ENCODE measurements at places on chromosomes 6 and 20.

DNA sequence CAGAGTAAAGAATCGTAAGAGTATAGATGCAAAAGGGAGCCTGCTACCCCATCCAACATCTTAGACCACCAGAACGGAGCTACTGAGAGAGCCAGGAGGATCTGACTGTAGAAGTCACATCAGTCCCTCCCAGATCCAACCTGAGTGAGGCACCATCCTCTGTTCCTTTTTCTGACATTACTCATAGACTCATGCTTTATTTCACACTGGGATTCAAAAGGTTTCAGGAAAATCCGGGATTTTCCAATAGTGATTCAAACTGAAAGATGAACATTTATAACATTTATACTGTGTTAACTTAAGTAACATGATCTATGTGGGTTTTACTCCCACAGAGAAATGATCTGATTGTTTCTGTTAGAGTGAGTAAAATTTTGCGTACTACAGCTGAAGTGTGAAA is 868.6 kb upstream of the GJE1 start:
- no peak for DNase-seq

DNA sequence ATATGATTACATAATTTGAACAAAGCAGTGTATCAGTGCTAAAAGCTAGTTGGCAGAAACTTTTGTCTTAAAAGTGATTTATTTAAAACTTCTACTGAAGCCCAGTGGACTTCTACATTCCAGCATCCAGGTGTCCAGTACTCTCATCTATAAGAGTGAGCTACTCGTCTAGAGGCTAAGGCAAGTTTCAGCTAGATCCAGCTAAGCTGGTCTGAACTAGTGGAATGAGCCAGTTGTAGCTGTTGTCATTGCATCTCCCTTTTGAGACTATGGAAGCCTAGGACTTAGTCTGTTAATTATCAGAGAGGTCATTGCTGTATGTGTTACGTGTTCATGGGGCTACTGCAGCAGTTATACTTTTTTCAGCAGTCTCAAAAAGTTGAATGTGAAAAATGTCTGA is 165.1 kb downstream of the ZFAND3 start:
- no peak for DNase-seq

DNA sequence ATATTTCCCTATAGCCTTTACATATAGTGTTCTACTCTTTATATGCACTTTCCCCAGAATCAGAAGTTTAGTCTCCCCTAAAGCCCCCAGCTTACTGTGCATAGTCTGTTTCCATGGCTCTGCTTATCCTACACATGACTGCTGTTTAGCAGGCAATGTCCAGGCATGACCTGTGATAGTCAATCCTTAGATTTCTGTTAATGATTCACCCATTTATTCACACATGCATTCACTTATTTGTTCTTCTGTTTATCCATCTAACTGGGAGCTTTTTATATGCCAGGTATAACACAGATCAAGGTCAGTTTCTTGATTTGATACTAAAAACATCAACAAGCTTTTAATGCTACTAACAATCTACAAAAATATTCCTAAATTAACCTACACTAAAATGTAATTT is 300.8 kb downstream of the PHF3 start:
- DNase-seq, result no peak

DNA sequence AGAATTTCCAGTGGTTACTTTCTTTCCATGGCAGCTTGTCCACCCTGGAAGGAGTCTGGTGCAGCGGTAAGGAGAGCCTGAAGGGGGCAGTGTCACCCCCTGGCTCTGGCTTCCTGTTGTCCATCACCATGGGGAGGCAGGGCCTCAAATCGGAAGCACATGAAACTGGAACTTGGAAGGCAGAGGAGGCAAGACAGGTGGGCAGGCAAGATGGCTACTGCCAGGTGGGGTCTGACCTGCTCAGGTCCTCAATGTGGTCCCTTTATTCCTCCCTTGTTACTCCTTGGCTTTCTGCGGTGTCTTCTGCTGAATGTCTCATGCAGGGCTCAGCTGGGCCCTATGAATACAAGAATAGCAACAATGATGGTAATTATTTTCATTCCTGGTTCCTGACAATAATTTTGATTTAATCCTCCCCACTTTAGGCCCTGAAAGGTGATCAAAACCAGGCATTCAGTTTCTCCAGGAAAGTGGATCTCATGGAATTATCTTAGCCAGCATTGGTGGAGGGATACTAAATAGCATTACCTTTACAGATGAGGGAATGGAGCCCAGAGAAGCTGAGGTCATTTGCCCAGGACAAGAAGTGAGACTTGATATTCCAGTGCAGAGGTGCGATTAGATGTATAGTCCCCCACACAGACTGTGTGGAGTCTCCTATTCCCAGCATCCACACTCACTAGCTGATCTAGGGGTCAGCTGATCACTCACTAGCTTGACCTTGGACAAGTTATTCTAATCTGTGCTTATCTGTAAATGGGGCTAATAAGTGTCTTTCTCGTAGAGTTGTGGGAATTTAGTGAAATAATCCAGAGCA is 17.6 kb upstream of the SNAI1 start:
- no peak for DNase-seq

- no peak for DNase-seq
These were observed 15.0 kb downstream of the PARD6B start for GRCh38 chr20:50746138-50746940.

DNA sequence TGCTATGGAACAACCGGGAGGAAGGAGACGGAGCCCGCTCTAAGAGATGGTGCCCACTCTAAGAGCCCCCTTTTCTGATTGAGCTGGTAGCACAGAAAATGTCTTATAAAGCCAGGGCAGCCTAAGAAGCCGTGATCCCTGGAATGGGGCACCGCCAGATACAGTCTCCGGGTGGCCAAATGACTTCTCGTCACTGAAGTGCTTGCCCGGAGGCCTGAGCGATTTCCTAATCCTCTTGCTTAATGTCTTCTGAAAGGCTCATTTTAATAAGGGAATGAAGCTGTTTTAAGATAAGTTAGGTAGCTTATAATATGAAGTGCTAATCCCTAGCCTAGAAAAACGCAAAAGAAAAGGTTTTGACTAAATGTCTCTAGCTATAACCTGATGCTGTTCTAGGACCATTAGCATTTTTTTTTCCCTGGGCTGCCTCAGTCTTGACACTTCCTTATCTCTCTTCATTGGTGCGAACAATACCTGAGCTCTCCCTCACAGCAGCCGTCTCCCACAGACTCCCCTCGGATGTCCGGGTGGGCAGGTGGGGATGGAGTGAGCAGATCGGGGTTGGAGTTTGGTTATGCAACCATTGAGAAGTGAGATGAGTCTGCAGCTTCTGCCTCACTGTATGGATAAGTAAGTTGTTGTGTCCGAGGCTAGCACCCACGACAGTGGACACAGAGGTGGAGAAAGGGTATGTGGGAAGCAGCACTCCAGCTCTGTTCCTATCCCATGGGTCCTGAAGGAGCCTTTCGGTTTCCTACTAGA is 559.4 kb upstream of the AGPAT4 start:
- no peak for DNase-seq

GRCh38 chr6:16109659-16110305 is 19.1 kb upstream of the MYLIP start:
- DNase-seq, result no peak

DNA sequence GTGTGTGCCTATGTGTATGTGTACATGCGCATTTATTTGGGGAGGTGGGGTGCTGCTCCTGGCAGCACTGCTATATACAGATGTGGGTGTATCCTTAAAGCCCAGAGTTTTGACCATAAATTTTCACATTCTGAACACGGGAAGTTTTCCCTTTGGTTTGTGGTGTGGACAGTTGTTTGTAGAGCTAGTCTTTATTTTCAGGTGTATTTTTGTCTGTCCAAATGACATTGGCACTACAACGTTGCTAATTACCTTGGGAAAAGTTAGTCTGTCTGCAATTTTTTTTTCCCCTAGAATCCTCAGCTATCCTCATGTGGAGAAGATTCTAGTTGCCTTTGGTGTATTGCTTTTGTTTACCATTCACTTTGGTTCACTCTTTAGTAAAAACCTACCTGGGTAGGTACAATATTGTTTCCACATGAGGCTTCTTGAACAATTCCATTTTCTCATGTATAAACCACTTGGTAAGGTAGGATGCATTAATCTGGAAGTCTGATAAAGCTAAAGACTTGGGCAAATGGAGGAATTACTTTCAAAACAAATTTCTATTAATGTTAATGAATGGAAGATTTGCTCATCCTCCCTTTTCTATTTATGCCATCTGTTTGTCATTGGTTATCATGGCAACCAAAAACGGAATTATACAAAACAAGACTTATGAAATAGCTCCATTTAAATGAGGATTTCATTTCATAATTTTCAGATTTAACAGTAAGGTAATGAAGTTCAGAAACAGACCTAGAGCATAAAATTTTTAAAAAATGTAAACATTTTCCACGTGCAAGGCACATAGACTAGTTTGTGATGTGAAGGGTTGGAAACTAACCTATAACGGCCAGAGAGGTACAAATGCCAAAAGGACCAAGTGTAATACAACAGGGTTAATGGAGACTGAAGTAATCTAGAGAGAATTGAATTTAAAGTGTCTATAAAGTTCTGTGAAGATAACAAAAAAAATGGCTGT is 3.9 kb downstream of the CCN2 start:
- no peak for DNase-seq

- no peak for DNase-seq
These were observed 1355.9 kb downstream of the GRIK2 start for GRCh38 chr6:102749210-102749971.

GRCh38 chr6:49155316-49155715 is 307.7 kb downstream of the MMUT start:
- DNase-seq, result no peak

DNA sequence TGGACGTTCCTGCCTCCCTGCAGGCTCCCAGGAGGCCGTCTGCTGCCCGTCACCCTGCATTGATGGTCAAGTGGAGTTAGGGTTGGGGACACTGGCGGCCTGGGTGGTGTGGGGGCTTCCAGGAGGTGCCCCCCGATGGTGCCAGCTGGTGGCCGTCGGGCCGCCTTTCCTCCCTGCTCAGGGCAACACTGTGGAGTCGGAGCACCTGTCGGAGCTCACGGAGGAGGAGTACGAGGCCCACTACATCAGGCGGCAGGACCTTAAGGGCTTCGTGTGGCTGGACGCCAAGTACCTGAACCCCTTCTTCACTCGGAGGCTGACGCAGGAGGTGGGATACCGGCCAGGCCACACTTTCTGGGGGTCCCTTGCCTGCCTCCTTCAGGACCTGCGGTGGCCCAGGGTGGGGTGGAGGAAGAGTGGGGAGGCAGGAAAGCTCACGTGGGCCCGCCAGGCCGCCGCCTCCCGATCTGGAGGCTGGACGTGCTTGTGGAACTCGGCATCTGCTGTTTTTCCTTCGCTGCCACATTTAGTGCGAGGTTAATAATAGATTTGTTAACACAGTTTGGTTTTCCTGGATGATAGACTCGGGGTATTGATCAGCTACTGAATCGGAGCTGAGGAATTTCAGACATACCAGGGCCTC is 28.6 kb downstream of the SPATA2 start:
- no peak for DNase-seq

- DNase-seq, result peak; percentile 9
These were observed 62.4 kb downstream of the AKAP7 start for GRCh38 chr6:131197716-131198115.

DNA sequence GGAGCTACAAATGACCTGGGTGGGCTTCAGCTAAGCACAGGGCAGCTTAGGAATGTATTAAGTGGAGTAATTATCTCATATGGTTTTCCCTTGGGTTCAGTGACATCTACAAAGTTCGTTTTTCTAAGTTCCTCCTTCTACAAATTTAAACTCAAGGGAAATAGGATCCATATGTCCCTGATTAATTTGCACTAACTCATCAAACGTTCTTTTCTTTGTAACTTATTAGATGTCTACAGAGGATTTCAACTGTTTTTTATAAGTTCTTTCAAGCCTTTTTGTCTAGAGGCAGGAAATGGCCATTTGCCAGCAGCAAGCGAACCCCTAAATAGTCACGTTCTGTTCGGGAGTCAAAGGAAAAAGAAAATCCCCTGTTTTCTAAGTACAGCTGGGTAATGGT is 1060.3 kb downstream of the KIF16B start:
- DNase-seq, result no peak

DNA sequence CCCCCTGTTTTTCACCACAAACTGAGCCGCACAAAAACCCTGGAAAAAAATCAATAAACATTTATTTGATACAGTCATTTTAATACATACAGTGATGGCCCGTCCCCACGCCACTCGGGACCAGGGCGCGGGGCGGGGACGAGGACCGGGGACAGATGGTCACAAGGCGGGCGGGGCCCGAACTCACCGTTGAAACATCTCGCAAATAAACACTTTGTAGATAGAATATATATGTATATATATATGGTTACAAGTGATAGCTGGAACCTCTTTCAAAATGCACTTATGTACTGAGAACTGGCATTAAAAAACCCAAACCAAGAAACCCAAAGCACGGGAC is 418 bp upstream of the UCKL1 start:
- DNase-seq, result no peak

DNA sequence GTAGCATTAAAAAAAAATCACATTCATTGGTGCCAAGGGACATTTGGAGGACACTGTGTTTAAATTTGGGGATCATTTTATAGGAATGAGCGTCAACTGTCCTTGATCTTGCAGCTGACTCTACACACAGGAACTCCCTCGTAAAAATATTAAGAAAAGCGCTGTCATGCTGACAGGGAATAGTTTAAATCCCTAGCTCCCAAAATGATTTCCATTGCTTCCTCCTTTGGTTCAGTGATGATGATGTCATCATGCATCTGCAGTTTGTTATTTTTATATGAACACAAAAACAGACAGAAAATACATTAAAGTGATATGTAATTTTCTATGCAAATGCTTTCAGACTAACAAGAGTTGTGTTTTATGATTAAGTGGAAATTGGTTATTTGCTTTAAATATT is 275.6 kb downstream of the BTBD9 start:
- no peak for DNase-seq

DNA sequence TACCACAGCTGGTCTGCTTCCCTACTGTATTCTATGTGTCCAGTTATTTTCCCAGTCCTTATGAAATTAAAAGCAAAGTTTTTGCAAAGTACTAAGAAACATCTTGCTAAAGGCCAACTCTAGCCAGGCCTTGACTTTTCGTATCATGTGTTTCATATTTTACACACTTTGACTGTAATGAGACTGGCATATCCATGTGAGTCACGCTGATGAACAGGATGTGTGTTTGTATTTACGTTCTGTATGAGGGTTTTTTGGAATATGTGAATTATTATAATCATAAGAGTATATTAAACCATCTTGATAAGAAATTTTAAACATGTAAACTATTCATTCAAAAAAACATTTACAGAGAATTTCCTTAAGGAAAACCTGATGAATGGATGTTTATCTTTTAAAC is 59.7 kb downstream of the EYA4 start:
- DNase-seq, result no peak

DNA sequence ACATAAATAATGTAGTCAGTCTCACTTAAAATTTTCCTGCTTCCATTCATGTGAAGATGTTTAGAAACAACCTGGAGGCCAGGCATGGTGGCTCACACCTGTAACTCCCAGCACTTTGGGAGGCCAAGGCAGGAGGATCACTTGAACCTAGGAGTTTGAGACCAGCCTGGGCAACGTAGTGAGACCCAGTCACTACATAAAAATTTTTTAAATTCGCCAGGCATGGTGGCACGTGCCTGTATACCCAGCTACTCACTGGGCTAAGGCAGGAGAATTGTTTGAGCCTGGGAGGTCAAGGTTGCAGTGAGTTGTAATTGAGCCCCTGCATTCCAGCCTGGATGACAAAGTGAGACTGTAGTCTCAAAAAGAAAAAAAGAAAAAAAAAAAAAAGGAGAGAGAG is 47.3 kb upstream of the E2F3 start:
- no peak for DNase-seq

Measured in stimulated activated naive CD8-positive, alpha-beta T cell treated with anti-CD3 and anti-CD28 coated beads, Interleukin-15, amount 100 ng/mL, for 72 hours (primary cell).